ENCODE measurements at places on chromosomes 5 and 9.

DNA sequence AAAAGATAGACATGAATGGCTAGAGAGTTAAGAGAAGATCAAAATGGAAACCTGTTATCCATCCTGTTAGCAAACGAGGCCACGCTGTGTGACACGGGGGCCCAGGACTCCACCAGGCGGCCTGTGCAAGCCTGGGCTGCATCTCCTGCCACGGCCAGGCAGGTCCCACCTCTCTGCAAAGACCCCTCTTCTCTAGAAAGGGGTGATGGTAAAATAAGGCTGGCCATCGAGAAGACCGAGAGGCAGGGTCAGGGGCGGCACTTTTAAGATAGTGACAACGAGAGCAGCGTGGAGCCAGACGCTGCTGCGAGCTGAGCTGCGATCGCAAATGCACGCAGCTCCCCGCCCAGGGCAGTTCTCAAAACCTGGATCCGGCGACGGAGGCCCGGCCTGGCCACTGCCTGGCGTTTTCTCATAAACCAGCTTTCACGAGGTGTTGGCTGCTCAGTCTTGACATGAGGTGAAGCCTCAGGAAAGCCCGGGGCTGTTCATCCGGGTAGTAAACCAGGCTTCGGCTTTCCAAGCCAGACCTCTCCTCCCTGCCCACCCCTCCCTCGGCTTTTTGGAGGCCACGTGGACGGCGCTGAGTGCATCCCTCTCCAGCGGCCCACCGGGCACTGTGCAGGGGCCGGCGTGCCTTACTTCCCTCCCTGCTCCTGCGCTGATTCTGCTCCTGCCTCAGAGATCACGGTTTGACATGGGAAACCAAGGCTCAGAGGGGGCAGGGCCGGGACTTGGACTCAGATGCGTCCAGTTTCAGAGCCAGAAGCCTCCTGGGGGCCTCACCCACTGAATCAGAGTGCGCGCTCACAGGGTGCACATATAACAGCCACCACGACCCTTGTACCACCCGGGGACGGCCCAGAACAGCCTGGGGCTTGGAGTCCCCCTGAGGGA is 151.6 kb upstream of the PHYKPL start:
- DNase-seq, result no peak

DNA sequence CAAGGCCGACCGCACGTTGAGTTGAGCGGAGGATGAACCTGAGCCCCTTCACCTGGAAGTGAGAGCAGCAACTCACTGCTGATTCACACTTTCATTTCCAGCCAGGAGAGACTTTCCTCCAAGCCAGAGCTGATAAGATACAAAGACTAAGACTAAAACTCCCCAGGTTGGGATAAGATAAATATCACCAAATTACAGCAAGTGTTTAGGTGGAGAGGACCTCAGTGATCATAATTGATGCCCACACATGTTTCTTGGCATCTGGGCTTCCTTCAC is 6.4 kb upstream of the NKD2 start:
- DNase-seq, result no peak

DNA sequence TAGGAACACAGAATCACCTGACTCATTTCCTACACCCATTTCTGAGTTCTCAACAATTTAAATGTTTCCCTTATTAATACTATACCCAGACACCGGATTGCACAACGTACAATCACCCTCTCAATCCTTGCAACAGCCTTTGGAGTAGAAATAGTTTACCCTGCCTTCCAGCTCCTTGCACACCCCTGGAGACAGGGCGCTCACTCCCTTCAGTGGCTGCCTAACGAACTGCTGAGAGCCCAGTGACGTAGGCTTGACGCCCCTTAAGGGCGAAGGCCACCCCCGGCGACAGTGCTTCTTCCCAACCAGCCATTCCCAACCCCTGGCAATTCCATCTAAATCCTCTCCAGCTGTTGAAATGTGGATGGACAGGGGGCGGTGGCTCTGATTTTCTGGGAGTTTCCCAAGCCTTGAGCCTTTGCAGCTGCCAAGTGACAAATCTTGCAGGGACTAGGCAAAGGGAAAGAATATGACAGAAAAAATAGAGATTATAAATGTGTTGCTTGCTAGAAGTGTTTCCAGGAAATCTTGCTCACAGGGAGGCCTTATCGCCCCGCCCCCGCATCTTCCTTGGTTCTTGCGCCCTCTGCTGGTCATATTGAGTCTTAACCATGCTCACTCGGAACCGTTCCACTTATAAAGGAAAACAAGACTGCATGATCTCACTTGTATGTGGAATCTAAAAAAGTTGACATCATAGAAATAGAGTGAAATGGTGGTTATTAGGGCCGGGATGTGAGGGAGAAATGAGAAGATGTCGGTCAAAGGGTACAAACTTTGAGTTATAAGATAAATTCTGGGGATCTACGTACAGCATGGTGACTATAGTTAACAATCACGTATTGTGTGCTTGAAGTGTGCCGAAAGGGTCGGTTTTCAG is 7.6 kb upstream of the BARX1 start:
- DNase-seq, result peak; percentile 74

GRCh38 chr5:148455185-148455584 is 71.4 kb downstream of the FBXO38 start:
- no peak for DNase-seq

DNA sequence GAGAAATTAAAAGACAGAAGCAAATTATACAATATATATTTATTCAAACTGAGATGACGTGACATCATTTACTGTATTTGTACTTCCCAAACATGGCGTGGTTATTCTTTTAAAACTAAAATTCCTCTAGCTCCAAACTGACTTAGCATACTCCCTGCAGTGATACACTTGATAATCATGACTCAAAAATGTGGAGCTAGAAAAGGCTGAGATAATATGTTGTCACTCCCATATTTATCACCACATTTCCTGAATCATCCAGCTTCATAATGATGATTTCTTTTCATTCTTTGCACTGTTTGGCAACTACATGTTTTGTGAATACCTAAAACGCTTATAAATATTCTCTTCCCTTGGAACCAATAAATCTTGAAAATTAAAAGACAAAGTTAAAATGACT is 341.0 kb downstream of the EBF1 start:
- no peak for DNase-seq

GRCh38 chr9:127873223-127873691 is 4.2 kb downstream of the AK1 start:
- DNase-seq, result no peak

DNA sequence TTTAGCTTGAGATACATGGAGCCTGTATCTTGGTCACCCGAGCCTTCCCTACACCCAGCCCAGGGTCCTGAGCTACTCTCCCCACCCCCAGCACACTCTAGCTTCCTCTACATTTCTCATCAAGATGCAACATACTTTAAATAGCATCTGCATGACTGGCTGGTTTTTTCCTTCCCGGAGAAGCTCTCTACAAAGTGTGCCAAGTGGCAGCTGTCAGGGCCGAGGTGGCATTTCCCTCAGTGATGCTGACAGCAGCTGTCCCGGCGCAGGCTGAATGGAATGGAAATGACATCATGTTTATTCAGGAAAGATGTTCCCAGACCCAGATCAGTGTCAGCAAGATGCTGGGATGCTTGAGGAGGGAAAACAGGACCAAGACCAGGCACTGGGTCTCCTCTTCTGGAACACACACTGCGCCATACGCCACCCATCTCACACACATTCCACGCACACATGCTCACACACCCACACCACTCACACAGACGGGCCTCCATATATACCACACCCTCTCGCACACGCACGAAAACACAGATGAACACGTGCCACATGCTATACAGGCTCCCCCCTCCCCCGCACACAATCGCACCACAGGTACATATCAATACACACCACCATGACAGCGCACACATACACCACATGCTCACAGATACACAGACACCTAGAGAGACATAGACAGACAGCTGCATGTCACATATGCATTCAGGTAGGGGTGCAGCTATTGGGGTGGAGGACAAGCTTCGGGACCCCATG is 67.8 kb downstream of the LHX2 start:
- DNase-seq, result peak; percentile 78

DNA sequence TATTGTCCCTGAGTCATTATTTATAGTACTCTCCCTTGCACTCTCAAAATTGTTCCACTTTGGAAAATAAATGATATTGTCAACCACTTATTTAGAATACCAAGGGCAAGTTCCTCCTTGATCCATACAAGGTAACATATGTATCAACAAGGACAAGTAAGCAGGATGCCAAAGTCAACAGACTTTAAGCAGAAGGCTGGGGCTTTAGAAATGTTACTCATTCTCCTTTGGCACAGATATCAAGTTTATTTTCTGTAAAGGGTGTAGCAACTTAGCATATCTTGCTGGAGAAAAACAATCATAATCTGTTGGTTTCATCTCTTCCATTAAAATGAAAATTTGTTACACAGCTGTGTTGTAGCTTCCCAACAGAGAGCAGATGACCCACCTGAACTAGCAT is 248.7 kb upstream of the SLC30A5 start:
- DNase-seq, result no peak

- DNase-seq, result peak; percentile 88
Measured at GRCh38 chr5:154937718-154938466, at the start of gene GEMIN5. TSS of gene GEMIN5 (minus strand) at chr5:154938211. CDS start at chr5:154938133, 78 bp downstream.

DNA sequence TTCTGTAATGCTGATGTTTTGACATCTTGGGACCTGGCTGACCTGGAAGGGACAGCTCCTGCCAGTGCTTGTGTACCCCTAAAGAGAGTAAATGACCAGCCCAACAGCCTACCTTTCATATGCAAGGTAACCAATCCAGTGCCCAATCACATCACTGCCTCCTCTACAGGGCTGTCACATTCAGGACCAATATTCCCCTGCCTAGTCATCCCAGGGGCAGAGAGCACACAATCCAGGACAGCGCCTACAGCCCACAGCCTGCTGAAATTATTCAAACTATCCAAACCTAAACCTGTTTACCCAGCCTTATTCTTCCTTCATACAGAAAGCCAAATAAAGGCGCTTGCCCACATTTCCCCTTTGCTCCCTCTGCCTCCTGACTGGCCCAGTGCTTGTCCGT is 284.1 kb downstream of the CTNND2 start:
- DNase-seq, result no peak

GRCh38 chr5:160923936-160924710 is 72.1 kb upstream of the ATP10B start:
- no peak for DNase-seq

- no peak for DNase-seq
Measured at GRCh38 chr5:93209476-93209875, 371.5 kb downstream of the NR2F1-AS1 start.

- no peak for DNase-seq
Measured at GRCh38 chr5:75460942-75461610, 50.4 kb downstream of the CERT1 start.

DNA sequence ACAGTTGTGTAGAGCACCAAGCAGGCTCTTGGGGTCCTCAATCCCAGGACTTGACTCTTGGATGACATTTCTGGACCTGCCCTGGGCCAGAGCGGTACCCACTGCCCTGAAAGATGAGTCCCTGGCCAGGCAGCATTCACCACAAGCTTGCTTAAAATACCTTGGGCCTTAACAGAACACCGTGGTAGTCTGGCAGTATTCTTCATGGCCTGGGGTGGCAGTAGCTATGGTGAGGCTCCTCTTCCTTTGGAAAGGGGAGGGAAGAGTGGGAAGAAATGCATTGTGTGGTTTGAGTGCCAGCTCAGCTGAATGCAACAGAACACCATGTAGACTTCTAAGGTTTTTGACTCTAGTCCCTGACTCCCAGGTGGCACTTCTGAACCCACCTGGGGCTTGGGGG is 29.4 kb upstream of the IRGM start:
- DNase-seq, result no peak

- no peak for DNase-seq
Measured at GRCh38 chr5:151283120-151283825, 20.3 kb downstream of the SLC36A3 start.

DNA sequence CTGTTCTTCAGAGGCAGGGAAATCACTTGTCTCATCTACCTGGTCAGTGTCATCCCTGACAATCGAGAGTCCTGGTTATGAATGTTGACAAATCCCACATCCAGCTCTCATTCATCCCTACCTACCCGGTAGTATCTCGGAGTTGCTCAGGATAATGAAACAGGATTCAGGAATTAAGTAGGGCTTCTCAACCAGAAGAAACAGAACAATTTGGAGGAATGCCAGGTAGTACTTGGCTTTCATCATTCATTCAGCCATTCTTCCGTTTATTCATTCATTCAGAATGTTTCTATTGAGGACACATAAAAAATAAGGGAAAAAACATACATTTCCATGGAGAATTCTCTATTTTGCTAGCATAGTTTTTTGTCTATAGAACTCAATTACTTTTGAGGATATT is 195.0 kb downstream of the ARHGEF28 start:
- DNase-seq, result no peak

- no peak for DNase-seq
Measured at GRCh38 chr5:116358911-116359418, 215.7 kb downstream of the SEMA6A start.

GRCh38 chr9:112125951-112126388 is 49.1 kb downstream of the SUSD1 start:
- DNase-seq, result no peak

DNA sequence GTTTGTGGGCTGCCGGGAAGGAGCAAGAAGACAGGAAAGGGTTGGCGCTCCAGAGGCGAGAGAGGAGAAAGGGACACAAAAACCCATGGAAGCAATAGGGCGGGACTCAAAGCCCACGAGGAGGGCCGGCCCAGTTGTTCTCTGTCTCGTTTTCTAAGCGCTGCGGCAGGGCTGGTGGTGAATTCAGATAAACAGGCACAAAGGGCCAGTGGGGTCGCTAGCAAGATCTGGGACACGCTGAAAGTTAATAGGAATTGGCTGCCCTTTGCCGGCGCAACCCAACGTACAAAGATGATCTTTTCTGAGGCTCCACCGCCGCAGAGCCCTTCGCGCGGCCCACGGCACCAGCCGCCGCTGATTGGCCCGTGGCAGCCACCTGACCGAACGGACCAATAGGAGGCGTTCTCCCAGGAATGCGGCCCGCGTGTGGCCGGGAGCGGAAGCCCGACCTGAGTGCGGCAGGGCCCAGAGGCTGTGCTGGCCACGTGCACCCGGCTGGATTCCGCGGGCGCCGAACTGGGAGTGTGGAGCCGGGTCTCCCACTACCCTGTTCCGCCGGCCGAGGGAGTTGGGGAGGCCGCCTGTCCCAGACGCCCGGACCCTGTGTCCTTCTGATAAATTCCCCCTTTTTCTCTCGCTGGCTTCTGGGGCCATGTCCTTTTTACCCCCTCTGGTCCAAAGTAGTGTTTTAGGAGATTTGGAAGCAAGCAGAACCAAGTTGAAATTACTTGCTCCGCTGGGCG is 16.8 kb upstream of the NSD1 start:
- no peak for DNase-seq

DNA sequence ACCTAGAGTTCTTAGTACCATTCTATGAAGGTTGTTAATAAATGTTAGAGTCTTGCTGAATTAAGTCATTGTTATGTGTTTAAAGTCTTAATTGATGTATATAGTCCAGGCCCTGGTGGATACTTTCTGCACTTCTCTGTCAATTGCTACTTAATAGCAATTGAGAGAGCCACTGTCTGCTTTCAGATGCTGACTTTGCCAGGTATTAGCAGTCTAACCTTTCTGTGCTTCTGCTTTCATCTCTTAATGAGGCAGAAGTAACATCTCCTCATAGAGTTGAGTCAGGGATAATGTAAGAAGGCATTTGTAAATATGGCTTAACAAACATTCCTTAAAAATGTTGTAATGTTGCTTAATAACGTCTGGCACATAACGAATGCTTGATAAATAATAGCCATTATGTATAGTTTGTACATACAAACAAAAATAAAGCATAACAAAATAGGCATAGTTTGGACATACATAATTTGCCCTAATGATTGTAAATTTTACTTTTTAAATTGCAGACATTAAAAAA is 28.3 kb downstream of the RASGRF2 start:
- no peak for DNase-seq
